ENCODE measurements at places on chromosomes 13 and 19. TPM values are rescaled to one million over a fixed set of nuclear protein-coding genes. Genes with fewer than 3 reads are reported as not detected.

Gene ZNF440
- 3.5 TPM for total RNA-seq

Gene ZNF793
- not detected for total RNA-seq

Gene IRF2BP1
- total RNA-seq: 18.1 TPM

Gene ZNF429
- total RNA-seq: 4.0 TPM

Gene C19orf85
- 0.23 TPM for total RNA-seq

Gene DCLK1
- 0.44 TPM for total RNA-seq

Gene RAB3A
- 0.68 TPM for total RNA-seq

Gene PLPPR3
- total RNA-seq: not detected

Gene PDCD2L
- total RNA-seq: 24.4 TPM

Gene CASP14
- total RNA-seq: not detected

Gene APOC4
- total RNA-seq: not detected

Gene KLK12
- not detected for total RNA-seq

Gene SGCG
- not detected for total RNA-seq

Gene ZNF530
- total RNA-seq: 2.4 TPM

Gene SHANK1
- 0.44 TPM for total RNA-seq

Gene FLT3LG
- 3.6 TPM for total RNA-seq

DNA sequence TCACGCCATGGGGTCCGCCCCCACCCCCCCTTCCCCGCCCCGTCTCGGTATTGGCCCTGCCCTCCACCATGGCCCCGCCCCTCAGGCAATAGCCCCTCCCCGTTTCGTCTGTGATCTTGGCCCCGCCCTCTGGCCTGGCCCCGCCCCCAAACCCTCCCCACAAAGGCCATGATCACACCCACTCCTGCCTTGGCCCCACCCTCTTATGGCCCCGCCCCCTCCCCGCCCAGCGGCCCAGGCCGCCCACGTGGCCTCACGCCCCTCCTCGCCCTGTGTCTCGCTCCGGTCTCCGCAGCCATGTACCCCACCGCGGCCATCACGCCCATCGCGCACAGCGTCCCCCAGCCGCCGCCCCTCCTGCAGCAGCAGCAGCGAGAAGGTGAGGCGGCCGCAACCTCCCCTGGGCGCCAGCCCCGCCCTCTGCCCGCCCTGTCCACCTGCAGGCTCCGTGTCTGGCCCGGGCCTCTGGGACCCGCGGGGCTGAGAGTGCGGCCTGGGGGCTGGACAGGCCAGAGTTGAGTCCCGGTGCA is 61.3 kb downstream of the CELF5 start:
- DNase-seq: no peak

DNA sequence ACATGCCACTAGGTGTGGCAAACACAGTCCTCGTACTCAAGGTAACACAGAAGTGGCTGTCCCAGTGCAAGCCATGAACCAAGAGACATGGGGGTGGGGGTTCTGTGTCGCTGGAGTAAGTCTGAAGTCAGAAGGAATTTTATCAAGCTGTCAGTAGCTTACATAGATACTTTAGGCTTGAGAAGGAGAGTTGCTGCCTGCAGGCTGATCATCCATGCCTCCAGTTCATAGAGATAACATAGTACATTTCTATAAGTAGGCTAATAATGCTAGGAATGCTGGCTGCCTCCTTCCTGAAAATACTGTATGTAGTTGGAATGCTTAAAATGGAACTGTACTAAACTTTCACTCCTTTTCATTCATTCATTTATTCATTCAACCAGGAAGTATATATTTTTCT is 70.1 kb downstream of the CAB39L start:
- no peak for DNase-seq

GRCh38 chr19:56309511-56310185 is 5.0 kb downstream of the ZSCAN5A start:
- DNase-seq: peak; percentile 64

GRCh38 chr19:7140137-7140536 is 70.6 kb downstream of the ZNF557 start:
- no peak for DNase-seq

DNA sequence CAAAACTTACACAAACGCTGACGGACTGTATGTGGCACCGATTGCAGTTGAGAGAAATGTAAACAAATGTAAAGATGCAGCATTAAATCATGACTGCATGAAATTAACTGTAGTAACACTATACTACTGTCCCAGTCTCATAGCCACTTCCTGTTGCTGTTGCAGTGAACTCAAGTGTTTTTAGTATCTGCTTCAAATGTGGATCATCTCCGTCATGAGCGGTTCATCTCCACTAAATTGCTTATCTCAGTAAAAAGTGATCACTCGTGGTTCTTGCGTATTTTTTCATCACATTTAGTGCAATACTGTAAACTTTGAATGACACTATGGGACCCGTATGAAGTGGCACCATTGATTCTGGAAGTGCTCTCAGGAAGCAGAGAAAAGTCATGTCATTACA is 60.3 kb upstream of the RNF113B start:
- no peak for DNase-seq

GRCh38 chr19:50717026-50717723 is 2.4 kb downstream of the SHANK1 start:
- DNase-seq: no peak

DNA sequence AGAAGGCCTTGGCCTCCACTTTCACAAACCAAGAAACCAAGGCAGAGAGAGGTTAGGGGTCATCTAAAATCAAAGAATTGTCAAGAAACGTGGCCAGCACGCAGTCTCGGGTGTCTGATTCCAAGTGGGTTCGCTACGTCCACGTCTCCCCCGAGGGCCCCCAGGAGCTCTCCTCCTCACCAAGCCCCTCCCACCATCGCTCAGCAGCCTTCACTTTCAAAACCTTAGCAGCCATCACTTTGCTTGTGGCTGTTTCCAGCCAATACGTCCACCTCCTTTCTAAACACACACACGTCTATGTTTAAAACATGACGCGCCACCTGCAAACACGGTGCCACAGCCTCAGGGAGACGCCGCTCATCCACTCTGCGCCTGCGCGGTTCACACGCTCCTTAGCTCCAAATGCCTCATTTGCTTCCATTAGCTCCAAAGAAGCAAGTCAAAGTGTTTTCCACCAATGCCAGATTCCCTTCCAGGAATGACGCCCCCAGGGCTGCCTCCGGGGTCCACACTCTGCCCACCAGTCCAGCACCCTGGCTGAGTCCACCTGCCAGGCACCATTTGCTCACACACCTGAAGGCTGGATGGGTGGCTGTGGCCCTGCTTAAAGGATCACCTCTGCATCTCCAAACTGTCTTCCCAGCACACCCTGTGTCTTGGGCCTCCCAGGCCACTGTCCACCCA is 5.5 kb downstream of the RASA3 start:
- no peak for DNase-seq

DNA sequence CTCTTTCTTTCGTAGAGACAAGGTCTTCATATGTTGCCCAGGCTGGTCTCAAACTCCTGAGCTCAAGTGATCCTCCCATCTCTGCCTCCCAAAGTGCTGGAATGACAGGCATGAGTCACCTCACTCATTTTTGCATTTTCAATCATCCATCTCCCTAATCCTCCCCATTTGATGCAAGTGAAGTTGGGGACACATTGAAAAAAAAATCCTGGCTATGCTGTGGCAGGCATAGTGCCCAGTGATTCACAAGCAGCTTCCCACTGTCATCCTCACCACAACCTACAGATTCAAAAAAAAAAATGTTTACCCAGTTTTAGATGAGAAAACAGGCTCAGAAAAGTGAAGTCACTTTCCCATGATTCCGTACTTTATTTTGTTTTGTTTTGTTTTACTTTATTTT is 44.7 kb upstream of the USP29 start:
- no peak for DNase-seq

GRCh38 chr13:59494560-59494970 is 669.2 kb downstream of the DIAPH3 start:
- DNase-seq: no peak

GRCh38 chr19:2087621-2088100 is 8.5 kb downstream of the MOB3A start:
- no peak for DNase-seq

DNA sequence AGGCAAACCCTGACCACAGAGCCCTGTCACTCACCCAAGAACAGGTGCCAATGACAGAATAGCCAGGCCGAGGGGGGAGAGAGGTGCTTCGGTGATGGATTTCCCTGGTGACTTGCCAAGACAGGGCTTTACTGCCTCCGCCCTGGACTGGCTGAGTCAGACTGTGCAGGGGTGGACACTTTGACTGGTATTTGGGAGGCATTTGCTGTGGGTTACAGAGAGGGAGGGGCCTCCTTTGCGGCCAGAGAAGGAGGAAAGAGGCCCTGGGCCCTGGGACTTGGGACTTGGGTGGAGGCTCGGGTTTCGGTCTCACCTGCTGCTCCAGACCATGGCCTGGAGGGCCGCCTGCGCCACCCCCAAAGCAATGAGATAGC is 4.6 kb upstream of the EPS8L1 start:
- DNase-seq: peak; percentile 98

- DNase-seq: no peak
These were observed 6.3 kb downstream of the SMIM24 start for GRCh38 chr19:3474010-3474409.

- no peak for DNase-seq
These were observed 31.4 kb downstream of the ELF1 start for GRCh38 chr13:40987606-40988280.

GRCh38 chr19:58334691-58335249 is 8.0 kb downstream of the ZSCAN22 start:
- no peak for DNase-seq

GRCh38 chr19:51777570-51778462 is 16.8 kb downstream of the FPR2 start:
- peak; percentile 91 for DNase-seq

DNA sequence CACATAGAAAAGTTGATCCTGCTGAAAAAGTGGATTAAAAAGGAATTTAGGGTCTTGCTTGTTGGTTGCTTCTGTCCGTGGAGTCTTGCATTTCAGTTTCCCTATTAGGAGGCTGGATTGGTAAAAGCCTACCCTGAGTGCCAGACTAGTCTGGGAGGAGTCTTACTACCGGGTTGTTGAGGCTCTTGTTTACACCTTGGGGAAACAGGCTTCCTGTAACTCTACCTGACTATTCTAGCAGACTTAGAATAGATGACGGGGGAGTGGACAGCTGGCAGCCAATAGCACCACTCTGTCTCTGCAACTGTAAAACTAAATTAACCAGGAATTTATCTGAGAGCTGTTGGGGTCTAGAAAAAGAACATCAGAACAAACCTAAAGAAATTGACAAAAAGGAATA is 11.3 kb upstream of the MPHOSPH8 start:
- DNase-seq: no peak

DNA sequence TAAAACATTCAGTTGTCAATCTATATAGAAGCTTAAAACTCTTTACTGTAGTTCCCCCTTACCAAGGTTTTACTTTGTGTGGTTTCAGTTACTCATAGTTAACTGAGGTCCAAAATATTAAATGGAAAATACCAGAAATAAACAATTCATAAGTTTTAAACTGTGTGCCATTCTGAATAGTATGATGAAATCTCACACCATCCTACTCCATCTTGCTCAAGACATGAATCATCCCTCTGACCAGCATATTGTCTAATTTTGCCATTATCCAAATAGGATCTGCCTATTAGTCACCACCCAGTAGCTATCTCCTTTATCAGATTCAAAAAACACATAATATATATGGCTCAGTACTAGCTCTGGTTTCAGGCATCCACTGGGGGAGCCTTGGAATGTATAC is 22.4 kb downstream of the ZNF571 start:
- DNase-seq: peak; percentile 52

DNA sequence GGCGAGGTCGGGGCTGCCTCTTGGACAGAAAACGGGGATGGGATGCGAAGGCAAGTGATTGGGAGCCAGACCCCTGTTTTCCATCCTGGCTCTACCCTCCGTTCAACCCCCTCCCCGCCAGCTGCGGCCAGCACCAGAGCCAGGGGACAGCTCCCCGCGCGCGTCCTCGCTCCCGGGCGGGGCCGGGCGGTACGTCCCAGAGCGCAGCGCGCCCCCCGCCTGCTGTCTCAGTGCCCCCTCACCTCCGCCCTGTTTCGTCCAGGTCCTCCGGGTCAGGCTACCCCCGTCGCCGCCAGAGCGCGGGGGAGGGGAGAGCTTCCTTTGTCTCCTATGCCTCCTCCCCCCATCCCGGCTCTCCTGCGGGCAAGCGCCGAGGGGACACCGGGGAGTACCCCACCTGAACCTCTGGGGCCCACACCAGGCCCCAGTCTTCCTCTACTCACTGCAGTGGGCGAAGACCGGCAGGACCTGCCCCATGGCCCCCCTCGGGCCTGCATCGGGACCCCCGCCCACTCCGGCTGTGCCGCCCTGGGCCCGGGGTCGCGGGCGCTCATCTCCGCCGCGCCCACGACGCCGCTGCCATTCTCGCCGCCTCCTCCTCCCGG is 396 bp downstream of the RTN2 start:
- no peak for DNase-seq

- no peak for DNase-seq
These were observed 149.3 kb upstream of the UBL3 start for GRCh38 chr13:29999492-30000369.

DNA sequence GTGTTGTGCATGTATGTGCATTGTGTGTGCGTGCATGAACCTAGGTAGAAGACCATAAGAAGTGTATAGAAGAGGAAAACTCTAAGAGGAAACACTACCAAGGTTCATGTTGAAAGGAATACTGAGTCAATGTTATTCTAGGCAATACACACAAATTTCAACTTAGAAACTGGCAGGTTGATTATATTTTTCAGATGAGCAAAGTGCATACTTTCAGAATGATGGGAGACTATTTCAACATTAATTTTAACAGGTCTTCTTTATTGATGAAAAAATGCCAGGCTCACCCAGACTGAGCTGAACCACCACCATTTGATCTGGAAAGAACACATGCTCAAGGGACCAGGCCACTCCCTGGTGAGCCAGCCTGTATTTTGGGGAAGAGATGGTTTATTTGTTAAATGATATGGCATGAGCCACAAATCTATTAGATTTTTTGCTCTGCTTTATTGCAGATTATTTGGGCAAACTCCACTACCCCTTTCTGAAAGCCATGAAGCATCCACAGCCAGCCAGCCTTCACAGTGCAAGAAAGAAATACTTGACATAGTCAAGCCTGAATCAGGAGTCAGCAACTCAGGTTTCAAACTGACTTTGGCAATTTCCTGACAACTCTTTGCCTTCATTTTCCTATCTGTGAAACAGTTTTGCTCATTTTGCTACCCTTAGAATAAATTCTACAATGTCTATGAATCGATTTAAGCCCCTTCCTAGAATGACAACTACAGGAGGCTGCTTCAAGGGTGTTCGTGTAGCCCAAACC is 368.9 kb downstream of the COG6 start:
- DNase-seq: peak; percentile 3

DNA sequence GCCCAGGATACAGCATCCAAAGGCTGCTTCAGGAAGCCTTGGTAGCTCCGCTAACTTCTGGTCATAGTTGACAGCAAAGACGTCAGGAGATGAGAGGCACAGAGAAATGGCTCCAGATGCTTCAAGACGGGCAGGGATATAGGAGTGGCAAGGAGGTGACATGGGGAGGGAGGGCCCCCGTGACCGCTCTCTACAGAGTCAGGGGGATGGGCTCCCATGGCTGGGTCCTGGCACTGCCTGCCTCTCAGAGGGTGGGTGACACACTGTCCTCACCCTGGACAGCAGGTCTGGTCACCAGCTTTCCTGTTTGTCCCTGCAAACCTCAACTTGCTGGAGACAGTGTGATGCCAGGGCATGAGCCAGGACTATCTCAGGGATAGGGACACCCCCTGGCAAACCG is 10.3 kb upstream of the ZNF14 start:
- DNase-seq: no peak

Data from MCF 10A (cell line).